ENCODE measurements at places on chromosomes 6 and 20.

- DNase-seq = peak; percentile 98
Measured at GRCh38 chr20:19786311-19786710, 28.3 kb downstream of the RIN2 start.

DNA sequence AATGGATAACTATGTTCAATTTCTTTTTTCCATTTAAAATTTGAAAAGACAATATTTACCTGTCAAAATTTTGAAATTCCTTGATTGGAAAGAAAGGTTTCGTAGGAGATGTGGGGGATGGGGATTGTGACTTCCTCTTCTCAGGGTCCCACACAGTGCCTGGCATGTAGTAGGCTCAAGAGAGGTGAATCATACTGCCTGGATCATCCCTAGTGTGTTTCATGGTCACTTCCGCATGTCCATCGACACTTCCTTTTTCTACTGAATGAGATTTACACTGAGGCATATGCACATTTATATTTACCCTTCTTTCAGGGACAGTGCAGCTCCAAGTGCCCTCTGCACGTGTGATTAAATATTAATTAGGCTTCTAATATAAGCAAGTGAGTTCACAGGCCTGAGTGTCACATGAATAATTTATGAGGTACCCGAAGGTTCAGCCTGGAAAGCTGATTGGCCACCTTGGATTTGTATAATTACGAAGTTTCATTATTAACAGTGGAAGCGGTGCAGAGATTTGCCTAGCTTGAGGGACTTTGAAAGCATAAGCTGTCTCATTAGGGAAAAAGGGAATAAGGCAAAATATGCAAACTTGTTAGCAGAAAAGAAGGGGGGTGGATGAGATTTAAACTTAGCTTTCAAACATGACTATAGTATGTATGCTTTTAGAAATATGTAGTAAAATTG is 177.5 kb upstream of the MMS22L start:
- no peak for DNase-seq

DNA sequence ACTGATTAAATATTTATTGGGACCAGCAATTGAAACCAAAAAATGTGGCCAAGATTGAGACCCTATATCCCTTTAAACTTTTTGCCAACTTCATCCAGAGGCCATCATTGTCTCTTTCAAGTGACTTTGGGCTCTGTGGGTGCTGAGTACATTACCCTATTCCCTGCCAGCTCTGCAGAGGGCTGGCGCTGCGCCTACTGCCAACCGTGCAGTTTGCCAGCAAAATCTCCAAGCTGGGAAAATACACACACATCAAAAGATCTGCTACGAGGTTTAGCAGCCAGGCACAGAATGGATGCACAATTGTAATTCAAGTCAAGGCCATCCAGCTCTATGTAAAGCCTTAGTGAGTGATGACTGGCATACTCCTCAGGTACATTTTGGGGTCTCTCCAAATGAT is 125.0 kb downstream of the CBLN4 start:
- no peak for DNase-seq

DNA sequence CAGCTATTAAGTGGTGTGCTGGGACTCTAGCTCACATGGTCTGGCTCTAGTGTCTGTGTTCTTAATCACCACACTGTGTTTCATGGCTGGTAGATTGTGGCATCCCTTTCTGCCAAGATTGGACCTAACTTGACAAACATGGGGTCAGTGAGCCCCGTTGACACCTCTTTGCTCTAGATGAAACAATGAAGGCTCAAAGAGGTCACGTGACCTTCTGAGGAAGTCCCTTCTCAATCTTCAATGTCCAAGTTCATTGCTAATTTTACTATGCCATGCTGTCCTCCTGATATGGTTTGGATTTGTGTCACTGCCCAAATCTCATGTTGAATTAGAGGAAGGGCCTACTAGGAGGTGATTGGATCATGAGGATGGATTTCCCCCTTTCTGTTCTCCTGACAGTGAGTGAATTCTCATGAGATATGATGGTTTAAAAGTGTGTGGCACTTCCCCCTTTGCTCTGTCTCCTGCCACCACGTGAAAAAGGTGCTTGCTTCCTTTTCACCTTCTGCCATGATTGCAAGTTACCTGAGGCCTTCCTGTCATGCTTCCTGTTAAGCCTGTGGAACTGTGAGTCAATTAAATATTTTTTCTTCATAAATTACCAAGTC is 177.8 kb upstream of the MYLIP start:
- no peak for DNase-seq

DNA sequence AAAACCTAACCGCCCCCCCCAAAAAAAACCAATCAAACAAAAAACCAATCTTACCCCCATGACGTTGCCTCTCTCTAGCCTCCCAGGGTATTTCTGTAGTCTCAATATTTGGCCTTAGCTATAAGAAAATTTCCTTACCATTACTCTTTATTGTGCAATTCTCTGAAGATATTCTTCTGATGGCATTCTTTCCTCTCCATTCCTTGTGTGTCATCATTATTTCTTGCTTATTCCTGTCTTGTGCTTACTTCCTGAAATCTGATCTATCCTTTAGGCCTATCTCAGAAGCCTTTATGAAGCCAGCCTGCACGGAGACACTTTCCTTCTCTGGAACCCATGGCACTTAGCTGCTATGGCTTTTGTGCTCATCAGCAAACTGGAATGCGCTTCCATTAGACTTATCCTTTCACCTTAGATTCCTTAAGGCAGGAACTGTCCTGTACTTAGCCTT is 65.9 kb upstream of the DDR1 start:
- DNase-seq = peak; percentile 92

GRCh38 chr6:168583821-168584220 is 142.8 kb downstream of the SMOC2 start:
- no peak for DNase-seq

- DNase-seq = peak; percentile 29
Measured at GRCh38 chr6:133761706-133762105, 127.2 kb upstream of the TCF21 start.

- peak; percentile 92 for DNase-seq
Measured at GRCh38 chr20:54044156-54044555, 26.2 kb downstream of the BCAS1 start.

DNA sequence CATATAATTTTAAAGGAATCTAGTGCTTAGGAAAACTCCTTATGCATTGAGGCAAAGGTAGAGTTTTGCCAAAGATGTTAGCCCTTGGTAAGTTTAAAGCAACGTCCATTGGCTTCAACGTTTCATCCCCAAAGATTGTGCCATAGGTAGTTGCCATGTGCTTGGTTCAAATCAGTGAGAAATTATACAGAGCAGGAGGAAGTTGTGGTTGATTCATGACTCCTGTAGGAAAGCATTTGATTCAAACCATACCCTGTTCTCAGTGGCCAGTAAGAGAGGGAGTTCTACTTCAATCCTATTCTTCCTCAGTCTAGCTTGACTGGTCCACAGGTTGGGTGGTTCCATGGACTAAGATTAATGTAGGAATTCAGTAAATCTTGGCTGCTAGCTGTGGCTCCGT is 535.6 kb downstream of the QKI start:
- DNase-seq = peak; percentile 16

DNA sequence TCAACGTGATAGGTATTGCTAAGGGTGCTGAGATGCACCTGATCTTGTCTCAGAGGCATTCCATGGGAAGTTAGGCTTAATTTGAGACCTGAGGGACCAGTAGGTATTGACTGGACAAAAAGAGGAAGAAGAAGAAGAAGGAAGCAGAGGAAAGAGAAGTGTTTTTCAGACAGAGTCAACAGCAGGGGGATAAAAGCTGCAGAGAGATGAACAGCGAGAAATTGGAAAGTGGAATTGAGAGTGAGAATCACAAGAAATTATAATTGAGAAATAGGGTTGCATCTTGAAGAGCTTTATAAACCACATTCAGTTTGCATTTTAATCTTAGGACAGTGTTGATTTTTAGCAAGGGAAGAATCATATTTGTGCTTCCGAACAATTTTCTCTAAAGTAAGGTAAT is 254.0 kb downstream of the CD83 start:
- DNase-seq = no peak

DNA sequence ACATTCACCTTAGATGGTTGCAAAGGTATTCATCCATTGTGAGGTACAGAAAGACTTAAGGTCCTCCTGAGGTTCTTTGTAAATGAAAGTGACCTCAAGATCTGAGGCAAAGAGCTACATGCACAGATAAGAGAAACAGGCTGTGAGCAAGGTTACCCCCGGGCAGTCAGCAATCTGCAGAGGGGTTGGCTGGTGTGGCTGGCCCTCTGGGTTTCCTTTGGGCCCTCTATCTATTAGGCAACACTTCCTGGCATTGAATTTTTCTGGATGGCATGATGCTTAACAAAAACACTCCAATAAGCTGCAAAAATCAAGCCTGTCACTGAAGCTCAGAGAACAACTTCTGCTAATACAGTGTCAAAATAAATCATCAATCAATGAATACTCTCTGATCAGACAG is 48.9 kb upstream of the RALGAPA2 start:
- no peak for DNase-seq

- no peak for DNase-seq
Measured at GRCh38 chr6:161274898-161275297, 1.0 kb upstream of the AGPAT4 start.

DNA sequence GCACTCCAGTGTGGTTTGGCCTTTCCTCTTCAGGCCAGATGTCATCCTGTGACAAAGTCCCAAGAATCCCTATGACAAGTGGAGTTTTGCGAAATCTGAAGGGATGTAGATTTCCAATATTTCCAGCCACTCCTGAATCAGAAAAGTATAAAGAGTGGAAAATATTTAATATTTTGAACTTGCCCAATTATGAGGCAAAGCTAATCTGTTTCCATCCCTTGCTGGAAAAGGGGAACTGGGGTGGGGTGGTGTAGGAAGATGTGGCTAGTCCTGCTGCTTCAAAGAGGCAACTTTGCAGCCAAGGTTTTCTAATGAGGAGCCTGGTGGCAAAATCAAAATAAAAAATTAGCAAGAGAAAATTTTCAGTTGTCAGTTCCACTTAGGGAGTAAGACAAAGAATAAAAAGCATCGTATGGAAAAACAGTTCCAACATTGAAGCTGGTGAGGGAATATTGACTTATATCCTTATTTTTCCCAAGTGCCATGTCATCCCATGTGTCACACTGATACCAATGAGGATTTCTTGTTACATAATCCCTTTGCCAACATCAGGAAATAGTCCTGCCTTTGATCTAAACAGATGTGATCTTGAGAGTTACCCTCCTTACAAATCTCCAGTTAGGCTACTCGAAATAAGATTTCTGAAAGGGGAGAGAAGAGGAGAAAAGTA is 480.0 kb upstream of the JARID2 start:
- DNase-seq = no peak

- no peak for DNase-seq
Measured at GRCh38 chr20:8012724-8013123, 6.8 kb downstream of the TMX4 start.

- DNase-seq = no peak
Measured at GRCh38 chr6:166650824-166651807, 24.1 kb upstream of the RPS6KA2 start.

DNA sequence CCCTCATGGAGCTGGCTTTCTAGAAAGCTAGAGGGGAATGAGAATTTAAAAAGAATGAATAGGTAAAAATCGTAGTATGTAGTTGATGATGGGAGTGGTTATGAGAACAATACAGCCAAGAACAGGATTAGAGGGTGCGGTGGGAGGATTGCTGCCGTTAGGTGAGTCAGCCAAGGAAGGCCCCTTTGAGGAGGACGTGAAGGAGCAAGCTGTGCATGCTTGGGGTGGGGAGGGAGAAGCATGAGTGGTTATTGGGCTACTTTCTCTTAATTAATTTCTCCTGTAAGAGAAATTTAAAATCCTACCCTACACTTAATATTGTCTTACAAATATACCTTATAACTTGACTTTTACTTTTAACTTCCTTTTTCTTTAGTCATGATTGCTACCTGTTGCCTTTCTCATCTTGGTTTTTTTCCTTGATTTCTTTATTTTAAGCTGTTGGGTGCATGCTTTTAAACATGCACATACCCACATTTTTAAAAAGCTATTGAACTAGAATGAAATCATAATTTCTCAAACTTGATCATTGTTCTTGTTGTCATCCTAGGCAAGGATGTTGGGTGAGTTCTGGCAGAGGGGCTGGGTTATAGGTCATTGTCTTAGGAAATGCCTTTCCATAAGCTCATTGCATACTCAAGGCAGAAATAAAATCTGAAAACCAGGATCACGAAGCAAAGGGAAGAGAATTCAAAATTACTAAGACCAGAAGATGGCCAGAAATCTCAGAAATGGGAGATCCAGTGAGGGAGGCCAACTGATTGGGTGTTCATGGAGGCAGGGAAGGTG is 114.5 kb downstream of the TCP11 start:
- no peak for DNase-seq

- peak; percentile 39 for DNase-seq
Measured at GRCh38 chr20:11852811-11853210, 64.9 kb upstream of the BTBD3 start.

GRCh38 chr20:62135573-62136266 is 7.5 kb downstream of the PSMA7 start:
- no peak for DNase-seq

DNA sequence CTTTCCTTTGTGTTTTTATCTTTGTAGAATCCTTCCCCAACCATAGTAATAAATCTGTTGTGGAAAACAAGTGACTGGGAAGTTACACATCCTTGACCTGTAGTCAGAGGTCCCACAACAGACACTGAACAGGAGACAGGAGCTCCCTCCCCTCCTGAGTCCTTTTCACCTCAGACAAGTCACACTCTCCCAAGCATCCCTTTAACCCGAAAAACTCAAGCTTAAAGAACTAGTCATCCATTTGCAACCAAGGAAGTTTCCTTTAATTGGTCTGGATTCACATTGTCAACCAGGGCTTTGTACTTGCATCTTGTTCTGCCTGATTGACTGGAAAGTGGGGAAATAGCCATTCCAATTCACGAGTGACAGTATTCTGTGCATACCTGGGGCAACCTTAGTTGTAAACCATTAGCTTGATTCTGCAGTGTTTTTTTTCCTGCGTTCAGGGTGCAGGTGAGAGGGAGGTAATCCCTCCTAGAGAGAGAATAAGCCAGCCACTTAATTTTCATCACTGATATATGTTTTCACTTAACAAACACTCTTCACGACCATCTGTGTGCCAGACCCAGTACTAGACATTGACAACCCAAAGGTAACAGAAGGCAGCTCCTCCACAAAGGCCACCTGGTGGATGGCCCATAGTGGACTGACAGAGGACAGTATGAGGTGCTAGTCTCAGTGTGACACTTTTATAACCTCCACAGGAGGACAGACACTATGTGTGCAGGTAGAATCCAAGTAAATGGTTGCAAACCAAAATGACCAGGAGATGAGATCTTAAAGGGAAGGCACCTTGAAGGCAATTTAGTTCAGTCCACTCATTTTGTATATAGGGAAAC is 112.4 kb downstream of the SLX4IP start:
- DNase-seq = no peak

DNA sequence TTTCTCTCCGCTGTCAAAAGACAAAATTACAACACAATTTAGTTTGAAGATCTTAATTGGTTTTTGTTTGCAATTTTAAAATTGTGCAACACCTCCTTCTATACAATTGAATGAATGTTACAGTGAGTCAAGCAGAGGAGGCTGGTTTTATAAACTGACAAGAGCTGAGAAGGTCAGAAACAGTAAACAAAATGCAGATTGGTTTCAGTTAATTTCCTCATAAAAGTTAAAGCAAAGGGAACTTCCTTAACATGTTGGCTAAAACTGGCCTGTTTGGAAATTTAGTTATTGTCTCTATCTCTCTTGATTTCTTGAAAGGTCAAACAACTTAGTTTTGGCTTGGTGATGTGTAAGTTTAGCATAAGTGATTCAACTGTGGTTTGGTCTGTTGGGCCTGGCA is 22.2 kb downstream of the KHDC1L start:
- DNase-seq = peak; percentile 4

Data from AG10803 (cell line).